ENCODE measurements at places on chromosomes 5 and 9. TPM values are rescaled to one million over a fixed set of nuclear protein-coding genes. Genes with fewer than 3 reads are reported as not detected.

DNA sequence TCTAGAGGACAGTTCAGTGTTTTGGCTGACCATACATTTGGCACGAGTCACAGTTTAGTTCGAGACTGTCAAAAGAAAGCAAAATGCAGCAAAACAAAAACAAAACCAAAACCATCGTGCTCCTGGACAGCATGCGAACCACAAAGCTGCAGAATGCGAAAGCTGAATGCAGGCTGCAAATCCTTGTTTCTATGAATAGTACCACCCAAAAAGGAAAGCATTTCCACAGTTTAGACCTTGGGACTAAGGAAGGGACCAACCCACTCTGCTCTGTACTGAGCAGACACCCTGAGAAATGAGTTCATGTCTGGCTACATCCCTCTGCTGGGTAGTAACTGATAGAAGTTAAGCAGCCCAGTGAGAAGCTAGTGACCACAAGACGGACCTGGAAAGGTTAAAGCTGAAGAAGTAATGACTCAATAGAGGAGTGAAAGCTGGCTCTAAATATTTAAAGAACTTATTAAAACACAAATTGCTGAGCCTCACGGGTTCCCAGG is 3.9 kb downstream of the GCNT4 start:
- peak overlapping the region; percentile 15 for H3K4me3 ChIP-seq
- no peak for DNase-seq
- H3K4me1 ChIP-seq = peaks cover 75% of the 10 kb centered on the region

DNA sequence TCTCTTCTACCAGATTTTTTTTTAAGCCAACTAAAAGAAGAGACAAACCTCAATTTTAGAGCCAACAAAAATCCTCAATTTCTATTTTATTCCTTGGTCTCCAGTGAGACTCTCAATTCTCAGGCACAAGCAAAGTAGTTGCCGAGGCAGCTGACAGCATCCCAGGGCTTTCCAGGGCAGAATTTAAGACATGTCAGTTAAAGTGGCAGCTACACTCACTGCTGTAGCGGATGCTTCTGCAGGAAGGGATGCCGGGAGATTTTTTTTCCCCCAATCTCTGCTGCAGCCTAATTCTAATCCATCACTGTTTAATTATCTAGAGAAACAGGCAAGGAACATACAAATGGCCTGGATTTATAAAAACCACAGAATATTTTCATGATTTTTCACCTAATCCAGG is 57.0 kb downstream of the TTC39B start:
- no peaks in the 10 kb centered on the region for H3K27me3 ChIP-seq
- DNase-seq = no peak
- H3K27ac ChIP-seq = no peak overlapping the region
- H3K36me3 ChIP-seq = peaks cover 5% of the 10 kb centered on the region
- H3K4me1 ChIP-seq = peaks cover 26% of the 10 kb centered on the region
- H3K4me3 ChIP-seq = no peak overlapping the region

- no peak overlapping the region for H3K4me3 ChIP-seq
- H3K27ac ChIP-seq = no peak overlapping the region
- peak; percentile 53 for DNase-seq
- H3K4me1 ChIP-seq = peaks cover 10% of the 10 kb centered on the region
- peaks cover 5% of the 10 kb centered on the region for H3K36me3 ChIP-seq
Measured at GRCh38 chr5:65760504-65761275, 38.7 kb downstream of the NLN start.

DNA sequence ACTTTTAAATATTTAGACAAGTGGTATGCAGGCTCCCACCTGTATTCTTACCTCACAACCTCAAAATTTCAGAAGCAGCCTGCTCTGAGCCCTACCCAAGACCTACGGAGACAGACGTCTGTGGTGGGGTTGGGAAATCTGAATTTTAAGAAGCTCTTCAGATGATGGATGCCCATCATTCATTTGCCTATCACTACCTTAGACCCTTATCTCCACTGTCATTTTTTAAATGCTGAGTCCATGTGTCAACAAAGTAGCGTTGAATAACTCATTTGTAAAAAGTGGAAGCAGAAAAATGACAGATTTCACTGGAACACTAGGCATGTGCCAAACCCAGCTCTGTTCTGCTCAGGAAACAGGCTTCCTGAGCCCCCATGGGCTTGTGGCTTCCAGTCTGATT is 85.7 kb downstream of the PDE4D start:
- no peak overlapping the region for H3K4me3 ChIP-seq
- DNase-seq = no peak
- no peaks in the 10 kb centered on the region for H3K36me3 ChIP-seq

Gene ARL14EPL
- total RNA-seq = not detected

Gene GABRA6
- total RNA-seq = not detected
